ENCODE measurements at places on chromosomes 1 and 21.

- no peak for DNase-seq
Observed at GRCh38 chr1:31161571-31161970, 78.1 kb downstream of the NKAIN1 start.

DNA sequence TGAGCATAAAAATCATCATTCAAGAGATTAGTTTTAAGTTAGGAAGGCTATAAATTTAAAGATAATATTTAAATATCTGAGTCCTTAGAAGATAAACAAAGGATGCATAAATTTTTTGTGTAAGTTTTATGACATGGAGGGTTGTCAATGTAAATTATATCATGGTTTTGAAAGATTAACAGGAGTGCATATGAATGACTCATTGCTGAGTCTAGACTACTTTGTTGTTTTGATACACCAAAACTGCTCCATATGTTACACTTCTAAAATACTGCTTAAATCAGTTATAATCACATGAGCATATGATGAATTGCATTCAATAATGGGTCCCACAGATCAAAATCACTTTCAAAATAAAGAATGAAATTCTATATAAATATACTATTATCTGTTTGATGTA is 312.5 kb downstream of the KCNT2 start:
- DNase-seq: peak; percentile 45

DNA sequence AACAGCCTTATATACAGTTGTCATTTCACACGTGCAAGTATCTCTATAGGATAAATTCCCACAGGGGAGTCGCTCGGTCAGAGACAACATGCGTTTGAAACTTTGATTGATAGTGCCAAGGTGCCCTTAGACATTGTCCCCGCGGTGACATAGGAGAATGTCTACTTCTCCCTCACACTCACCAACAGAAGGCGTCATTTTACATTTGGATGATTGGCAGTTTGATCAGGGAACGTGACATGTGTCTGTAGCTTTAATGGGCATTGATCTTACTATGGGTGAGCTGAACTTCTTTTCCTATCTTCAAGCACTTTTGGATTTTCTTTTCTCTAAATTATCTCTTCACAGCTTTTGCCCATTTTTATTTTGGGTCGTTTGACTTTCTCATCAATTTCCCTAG is 42.6 kb upstream of the PAX7 start:
- DNase-seq: no peak

DNA sequence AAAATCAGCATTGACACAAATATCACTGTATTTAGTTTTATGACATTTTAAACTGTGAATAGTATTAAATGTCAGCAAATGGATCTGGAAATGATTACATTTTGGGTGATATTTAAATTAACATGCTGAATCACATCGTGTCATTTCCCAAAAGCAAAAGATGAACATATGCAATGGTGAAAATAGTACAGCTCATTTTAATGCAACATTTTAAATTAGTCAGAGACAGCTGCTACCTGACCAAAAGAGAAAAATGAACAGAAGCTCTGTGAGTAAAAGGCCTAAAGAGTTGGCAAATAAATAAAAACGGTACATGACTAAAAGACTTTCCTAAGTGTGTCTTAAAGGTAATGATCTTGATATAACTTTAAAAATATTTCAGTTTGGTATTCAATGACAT is 86.0 kb upstream of the GNG4 start:
- no peak for DNase-seq

- DNase-seq: no peak
Observed at GRCh38 chr1:119679223-119679622, 31.2 kb upstream of the ZNF697 start.

DNA sequence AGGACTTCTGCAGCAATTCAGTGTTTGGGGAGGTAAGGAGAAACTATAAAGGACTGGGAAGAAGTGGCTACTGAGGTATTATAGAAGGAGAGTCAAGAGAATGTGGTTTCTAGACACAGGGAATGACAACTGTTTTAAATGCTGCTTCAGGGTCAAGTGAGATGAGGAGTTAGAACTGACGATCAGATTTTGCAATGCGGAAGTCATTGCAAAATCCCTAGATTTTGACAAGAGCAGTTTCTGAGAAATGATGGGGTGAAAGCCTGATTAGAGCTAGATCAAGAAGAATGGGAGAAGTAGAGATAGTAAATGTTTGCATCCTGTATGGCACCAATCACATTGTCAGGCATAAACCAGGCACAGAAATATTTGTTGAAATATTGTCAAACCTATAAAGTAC is 4.7 kb upstream of the TSNAX start:
- no peak for DNase-seq

GRCh38 chr1:89754518-89754917 is 66.3 kb upstream of the LRRC8D start:
- DNase-seq: no peak

GRCh38 chr21:42574234-42575027 is 60.8 kb downstream of the SLC37A1 start:
- DNase-seq: no peak

DNA sequence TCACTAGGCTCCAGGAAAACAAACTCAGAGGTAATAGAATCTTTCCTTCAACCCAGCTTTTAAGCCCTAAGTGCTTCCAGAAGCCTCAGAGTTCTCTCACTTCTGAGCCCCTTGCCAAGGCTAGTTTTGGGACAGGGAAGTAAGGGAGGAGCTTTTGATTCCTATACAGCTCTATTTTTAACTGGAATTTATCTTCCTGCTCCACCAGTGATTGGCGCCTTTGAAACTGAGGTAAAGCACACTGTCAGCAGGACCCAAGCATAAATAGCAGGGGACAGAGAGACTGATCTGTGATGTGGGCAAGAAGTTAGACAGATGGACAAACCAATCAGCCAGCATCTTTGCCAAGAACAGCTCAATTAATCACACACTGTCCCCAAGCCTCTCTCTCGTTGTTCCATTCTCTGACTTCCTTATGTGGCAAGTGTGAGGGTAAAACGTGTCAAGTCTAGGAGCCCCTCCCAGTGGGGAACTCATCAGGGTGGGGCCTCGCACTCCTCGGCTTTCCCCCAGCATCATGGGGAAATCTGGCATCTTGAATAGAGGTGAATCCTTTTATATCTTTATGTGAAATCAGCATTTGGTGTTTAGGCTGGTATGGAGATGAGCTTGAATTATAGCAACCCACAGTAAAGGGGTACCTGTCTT is 40.2 kb upstream of the MPZL1 start:
- DNase-seq: no peak

DNA sequence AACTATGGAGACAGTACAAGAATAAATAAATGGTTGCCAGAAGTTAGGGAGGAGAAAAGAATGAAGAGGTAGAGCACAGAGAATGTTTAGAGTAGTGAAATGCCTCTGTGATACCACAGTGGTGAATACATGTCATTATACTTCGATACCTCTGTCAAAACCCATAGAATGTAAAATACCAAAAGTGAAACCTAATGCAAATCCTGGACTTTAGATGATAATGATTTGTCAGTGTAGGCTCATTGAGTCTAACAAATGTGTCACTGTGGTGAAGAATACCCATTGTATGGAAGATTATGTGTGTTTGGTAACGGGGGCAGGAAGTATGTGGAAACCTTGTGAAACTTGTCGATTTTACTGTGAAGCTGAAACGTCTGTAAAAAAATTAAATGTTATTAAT is 1106.5 kb upstream of the TMPRSS15 start:
- DNase-seq: no peak

Measured in astrocyte (in vitro differentiated cells and primary cell).